ENCODE measurements at places on chromosomes 1 and 21.

DNA sequence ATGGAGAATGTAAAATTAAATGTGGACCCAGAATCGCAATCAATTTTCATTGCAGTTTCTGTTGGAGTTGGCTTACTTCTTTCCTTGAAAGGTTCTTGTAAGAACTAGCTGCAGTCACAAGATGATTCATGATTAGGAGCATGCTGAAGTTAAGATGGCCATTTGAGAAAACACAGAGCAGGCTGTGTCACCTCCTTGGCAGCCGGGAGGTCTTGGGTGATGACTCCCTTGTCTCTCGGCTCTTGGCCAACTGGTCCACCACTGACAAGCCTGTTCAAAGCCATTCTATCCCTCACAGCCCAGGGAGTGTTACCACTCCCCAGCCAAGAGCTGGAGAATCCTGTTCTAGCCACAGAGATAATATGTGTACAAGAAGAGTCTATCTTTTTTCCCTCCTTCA, 40.6 kb downstream of the OPTC start:
- no peak for DNase-seq

GRCh38 chr1:182833271-182833670, 5.9 kb upstream of the DHX9 start:
- DNase-seq: no peak

GRCh38 chr1:37677143-37677439, 15.2 kb upstream of the CDCA8 start:
- DNase-seq: no peak

GRCh38 chr1:153770797-153771196, 4.4 kb upstream of the SLC27A3 start:
- DNase-seq: no peak

- no peak for DNase-seq
Observed at GRCh38 chr1:199794105-199794863, 233.2 kb upstream of the NR5A2 start.

GRCh38 chr1:8651236-8651890, 166.1 kb downstream of the RERE start:
- no peak for DNase-seq

- DNase-seq: no peak
Observed at GRCh38 chr21:41691205-41692184, 75.4 kb downstream of the RIPK4 start.

DNA sequence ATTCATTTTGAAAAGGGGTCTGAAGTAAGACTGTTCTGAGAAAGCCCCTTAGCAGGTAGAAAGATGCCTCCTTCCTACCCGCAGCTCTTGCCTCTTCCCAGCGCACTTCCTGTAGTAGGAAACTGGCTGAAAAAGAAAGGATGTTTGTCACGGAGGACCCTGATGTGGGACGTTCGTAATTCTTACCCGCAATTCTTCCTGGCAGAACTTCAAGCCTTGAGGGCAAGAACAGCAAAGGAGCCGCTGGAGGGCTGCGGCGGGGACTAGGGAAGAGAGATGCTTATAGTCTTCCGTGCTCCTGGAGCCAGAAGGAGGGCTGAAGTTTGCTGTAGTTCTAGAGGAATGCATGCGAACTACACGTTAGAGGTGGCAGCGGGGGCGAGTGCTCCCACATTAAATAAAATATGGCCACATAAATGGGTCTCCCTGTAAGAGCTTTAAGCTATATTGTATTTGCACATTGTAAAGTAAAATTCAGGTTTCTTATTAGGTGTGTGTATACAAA, 6.3 kb downstream of the C1orf53 start:
- no peak for DNase-seq

- DNase-seq: no peak
Observed at GRCh38 chr1:247557926-247558674, 9.2 kb downstream of the GCSAML start.

GRCh38 chr1:170893655-170894297, 41.6 kb upstream of the MROH9 start:
- no peak for DNase-seq

DNA sequence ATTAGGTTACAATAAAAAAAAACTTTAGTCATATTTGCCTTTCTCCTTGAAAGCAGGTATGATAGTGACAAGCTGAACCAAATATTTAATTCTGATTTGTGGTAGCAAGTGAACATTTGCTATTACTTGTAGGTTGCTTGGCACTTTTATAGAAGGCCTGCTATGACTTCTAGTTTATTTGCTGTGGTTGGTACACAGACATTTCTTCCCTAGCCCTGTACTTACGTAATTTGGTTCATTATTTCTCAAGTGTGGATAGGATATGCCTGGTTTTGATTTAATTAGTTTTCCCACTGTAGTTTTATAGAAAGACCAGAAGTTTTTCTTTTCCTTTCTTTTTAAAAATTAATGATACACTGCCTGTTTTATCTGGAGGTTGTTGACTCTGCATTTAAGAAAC, 55.9 kb downstream of the PPP2R5A start:
- DNase-seq: no peak

GRCh38 chr1:170305777-170306512, 160.2 kb downstream of the NTMT2 start:
- DNase-seq: no peak

DNA sequence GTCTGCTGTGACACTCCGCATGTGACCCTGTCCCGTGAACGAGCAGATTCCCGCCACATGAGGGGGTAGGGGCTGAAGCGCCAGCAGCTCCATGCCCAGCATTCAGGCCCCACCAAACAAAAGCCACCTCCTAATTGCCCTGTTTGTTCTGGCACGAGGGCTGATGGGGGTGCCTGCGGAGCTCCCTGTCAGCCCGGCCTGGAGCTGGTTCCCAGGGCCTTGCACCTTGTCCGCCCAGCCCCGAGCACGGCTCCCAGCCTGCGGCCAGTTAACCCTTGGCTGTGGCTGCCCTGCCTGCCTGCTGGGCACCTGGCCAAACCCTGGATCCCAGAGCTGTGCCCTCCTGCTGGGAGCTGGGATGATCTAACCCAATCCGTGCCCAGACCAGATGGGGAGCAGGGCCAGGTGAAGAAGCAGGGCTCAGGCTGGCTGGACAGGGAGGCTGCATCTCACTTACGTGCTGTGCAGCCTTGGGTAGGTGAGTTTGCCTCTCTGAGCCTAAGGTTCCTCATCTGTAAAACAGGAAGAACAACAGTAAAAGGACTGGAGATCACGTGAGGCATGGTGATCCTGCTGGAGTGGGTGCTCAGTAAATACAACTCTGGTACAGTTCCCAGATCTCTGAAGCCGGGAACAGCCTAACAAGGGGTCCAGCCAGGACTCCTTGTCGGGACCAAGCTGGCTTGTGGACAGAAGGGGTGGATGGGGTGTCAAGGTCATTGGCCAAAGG, 110.9 kb upstream of the IFFO2 start:
- DNase-seq: no peak

GRCh38 chr21:34003428-34003827, 70.0 kb upstream of the MRPS6 start:
- no peak for DNase-seq

Measured in stimulated activated CD8-positive, alpha-beta memory T cell treated with anti-CD3 and anti-CD28 coated beads, Interleukin-7, amount 100 ng/mL, for 1 hour (primary cell).